ENCODE measurements at places on chromosomes 11 and 22.
A peak's percentile ranks its signal among the peaks of the same experiment; 100 is the strongest.

DNA sequence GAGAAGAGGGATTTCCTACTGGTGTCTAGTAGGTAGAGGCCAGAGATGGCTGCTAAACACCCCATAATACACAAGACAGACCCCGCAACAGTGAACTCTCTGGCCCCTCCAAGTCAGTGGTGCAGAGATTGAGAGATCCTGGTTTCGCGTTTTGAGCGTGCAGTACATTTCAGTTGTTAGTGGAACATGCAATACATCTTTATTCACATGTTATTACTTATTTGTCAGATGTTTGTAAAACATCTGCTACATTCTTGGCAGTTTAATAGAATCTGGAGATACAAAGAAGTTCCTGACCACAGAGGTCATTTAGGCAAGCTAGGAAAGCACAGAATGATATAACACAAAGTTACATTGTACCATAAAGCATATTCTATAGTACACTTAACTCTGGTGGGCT, 41.5 kb downstream of the ST3GAL4 start:
- DNase-seq, result no peak

GRCh38 chr11:120832481-120833238, 191.2 kb upstream of the TBCEL start:
- DNase-seq, result no peak

GRCh38 chr22:28054819-28055208, 135.8 kb upstream of the PITPNB start:
- DNase-seq, result no peak

DNA sequence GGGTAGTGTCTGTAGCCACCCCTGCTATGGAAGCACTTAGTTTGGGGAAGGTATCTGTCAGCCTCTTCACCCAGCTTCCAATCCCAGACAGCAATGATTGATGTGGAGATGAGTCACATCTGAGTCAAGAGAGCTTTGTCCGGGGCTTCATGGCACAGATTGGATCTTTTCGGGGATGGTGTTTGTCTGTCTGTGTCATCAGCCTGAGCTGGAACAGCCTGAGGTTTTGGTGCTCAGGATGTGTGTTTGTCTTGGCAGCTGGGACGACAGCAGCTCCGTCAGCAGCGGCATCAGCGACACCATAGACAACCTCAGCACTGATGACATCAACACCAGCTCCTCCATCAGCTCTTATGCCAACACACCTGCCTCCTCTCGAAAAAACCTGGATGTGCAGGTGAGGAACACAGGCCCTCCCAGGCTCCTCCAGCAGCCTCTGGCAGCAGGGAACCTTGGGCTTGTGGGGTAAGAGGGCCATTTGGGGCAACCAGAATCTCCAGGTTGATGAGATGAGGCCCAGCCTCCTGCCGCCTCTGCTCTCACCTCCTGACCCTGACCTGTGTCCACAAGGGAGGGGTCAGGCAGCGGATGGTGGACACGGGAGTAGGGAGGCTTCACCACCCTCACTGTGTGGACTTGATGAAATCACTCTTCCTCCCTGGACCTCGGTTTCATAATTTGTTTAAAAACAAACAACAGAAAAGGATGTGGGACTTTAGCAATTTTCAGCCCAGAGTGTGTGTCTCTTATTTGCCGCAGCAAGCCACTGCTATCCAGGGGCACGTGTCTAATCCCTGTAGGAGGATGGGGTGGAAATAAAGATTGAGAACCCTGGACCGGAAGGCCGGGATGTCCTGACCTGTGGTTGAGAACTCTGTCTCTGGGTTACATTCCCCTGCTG, 124.3 kb downstream of the DBX1 start:
- DNase-seq, result no peak

GRCh38 chr11:1837171-1838076, 1.4 kb upstream of the TNNI2 start:
- peak; percentile 78 for DNase-seq

DNA sequence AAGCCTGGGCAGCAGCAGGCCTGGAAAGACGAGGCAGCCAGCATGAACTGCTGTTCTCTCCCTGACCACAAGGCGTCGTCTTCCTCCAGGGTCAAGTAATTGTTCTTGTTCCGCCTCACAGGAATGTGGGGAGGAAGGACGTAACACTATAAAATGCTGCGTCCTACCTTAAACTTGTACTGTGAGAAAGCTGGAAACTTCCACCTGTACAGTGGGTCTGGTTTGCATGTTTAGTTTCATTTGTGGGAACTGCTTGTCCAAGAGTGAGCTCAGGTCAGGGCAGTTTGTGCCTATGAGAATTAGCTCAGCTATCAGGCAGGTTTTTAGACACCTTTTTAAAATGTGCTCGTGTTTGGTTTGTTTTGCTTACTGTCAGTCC, 55.2 kb downstream of the PANX1 start:
- DNase-seq, result no peak

DNA sequence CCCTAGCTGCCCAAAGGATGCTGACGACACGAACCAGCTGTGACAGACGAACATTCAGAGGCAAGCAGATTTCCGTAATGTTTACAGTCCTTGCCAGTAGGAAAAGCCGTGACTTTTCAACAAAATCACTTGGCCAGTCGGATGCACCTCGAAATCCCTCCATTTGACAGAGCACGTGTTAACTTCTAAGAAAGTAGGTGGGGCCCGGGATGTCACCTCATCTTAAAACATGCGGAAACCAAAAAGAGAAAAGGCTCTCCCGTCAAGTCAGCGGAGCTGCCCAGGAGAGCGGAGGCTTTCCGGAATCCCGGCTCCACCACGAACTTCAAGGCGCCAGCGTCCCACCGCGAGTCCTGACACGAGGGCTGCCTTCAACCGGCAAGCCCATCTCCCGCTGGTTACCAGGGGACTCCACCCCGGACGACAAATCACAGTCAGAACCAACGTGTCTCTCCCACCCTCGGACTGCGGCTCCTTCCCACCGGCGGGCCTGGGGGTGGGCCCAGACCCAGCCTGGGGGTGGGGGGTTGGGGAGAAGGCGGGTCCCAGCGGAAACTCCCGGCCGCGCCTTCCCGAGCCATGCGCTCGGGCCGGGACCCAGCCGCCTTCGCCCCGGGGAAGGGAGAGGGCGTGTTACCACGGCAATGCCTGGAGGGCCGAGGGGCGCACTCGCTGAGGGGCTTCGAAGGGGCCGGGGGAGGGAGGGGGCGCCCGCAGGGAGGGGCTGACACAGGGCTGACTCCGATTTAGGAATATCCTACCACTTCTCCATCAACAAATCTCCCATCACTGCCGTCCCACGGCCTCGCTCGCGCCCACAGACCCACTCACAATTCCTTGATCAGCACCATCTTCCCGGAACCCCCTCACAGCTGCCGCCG, 475 bp downstream of the PITPNB start:
- DNase-seq, result peak; percentile 36

DNA sequence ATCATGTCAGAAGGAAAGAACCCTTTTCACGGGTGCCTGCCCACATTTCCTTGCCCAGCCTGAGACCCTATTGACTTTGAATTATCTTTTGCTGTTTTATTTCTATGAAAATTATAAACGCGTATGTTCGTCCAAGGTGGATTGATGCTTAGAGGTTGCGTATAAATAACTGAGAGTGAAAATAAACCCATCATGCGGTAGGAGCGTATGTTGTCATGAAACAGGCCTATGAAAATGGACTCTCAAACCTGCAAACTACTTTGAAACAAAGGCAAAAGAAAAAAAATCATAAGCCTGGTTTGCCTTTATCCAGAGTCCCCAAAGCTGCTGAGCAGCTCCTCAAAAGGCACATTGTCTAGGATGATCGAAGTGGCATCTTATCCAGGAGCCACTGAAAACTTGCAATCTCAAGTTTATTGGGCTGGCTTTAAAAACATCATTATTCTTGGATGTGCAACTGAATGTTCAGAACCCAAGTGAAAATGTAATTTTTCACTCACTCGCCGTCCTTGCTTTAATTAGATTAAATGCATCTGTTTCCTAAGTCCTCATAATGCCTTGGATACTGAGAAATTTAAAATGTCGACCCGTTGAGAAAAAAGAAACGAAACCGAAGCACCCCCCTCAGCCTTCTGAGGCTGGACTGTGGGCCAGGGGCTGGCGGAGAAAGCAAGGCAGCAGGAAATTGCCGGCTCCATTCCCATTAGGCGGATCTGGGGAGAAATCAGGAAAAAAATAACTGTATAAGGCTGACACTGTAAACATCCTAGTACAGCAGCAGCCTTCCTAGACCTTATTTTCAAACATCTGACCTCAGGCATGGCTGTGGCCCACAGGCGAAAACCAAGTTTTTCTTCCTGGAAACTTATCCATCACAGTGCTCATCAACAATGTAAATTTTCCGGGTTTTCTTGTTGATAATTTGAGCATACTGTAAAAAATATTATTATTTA, 82.9 kb upstream of the PPARA start:
- DNase-seq, result no peak

Data from T-helper 2 cell (primary cell).